ENCODE measurements at places on chromosomes 7 and 10.

GRCh38 chr7:91310830-91311460 is 46.7 kb downstream of the FZD1 start:
- DNase-seq: no peak
- no peak overlapping the region for H3K4me3 ChIP-seq
- H3K36me3 ChIP-seq: no peaks in the 10 kb centered on the region
- no peak overlapping the region for H3K27ac ChIP-seq
- H3K27me3 ChIP-seq: no peaks in the 10 kb centered on the region

DNA sequence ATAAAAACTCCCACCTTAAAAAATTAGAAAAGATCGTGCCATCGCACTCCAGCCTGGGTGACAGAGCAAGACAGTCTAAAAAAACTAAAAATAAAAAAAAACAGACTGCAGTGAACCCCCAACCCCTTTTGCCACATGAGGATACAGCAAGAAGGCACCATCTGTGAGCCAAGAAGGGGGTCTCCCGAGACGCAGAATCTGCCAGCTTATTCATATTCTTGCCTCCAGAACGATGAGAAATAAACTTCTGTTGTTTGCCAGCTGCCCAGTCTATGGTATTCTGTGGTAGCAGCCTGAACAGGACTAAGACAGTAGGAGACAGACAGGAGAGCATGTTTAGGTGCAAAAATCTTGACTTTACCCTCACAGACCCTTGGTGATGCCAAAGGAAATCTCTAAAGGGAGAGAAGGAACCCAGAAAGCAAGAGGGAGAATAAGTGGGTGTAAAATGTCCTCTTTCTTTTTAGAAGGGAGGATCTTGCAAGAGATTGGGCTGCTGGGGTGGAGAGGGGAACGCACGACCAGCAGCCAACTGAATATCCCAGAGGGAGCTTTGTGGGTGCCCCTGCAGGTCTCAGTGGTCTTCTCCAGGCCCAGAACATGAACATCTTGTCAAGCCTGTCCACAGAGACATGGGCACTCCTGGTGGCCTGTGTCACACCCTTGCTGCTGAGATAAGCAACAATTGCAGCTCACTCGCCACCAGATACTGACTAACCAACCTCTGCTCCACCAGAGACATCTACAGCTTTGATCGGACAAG is 400.7 kb upstream of the FOXK1 start:
- H3K4me3 ChIP-seq: no peak overlapping the region
- no peaks in the 10 kb centered on the region for H3K4me1 ChIP-seq

DNA sequence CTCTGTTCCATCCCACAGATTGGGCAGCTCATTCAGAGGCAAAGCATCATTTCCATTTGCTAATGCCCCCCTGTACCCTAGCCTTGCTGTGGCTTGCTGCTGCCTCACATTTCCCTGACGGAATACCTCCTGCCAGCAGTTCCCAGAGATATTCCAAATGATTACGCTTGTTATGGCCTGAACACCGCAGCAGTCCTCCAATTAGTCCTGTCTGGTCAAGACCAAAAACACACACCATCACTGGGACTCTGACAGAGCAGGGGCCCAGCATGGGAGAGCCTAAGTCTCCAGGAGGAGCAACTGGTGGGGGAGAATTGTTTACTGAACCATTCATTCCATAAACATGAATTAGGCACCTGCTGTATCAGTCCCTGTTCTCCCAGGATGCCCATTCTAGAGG is 6.1 kb downstream of the OGDHL start:
- no peak overlapping the region for H3K27ac ChIP-seq
- H3K27me3 ChIP-seq: peaks cover 43% of the 10 kb centered on the region
- H3K4me3 ChIP-seq: no peak overlapping the region
- no peaks in the 10 kb centered on the region for H3K4me1 ChIP-seq
- no peak for DNase-seq
- H3K36me3 ChIP-seq: no peaks in the 10 kb centered on the region

- H3K27me3 ChIP-seq: peaks cover 9% of the 10 kb centered on the region
- no peak for DNase-seq
- H3K4me1 ChIP-seq: no peaks in the 10 kb centered on the region
- no peaks in the 10 kb centered on the region for H3K36me3 ChIP-seq
Observed at GRCh38 chr10:124012583-124012982, 80.8 kb downstream of the CHST15 start.

DNA sequence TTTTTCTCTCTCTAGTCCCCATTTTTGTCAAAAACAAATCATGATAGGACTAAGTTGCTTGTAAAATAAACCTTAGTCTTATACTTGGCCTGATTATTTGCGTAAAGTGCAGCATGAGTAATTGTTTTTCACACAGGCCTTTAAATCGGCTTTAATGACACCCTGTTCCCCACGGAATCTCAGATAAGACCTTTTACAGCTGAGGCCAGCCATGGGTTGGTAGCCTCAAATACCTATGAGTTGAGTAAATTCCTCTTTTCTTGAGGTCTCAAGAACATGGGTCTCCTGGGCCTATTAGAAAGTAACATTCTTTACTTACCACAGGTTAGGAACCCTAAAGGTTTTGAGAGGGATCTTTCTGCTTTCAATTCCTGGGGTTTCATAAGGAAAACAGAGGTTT is 761.0 kb upstream of the PHF14 start:
- no peak for DNase-seq
- H3K4me1 ChIP-seq: no peaks in the 10 kb centered on the region
- H3K4me3 ChIP-seq: no peak overlapping the region
- H3K36me3 ChIP-seq: no peaks in the 10 kb centered on the region
- no peak overlapping the region for H3K27ac ChIP-seq
- no peaks in the 10 kb centered on the region for H3K27me3 ChIP-seq

GRCh38 chr10:27948186-27948585 is 50.7 kb downstream of the ODAD2 start:
- H3K4me3 ChIP-seq: no peak overlapping the region
- no peaks in the 10 kb centered on the region for H3K4me1 ChIP-seq
- DNase-seq: no peak

DNA sequence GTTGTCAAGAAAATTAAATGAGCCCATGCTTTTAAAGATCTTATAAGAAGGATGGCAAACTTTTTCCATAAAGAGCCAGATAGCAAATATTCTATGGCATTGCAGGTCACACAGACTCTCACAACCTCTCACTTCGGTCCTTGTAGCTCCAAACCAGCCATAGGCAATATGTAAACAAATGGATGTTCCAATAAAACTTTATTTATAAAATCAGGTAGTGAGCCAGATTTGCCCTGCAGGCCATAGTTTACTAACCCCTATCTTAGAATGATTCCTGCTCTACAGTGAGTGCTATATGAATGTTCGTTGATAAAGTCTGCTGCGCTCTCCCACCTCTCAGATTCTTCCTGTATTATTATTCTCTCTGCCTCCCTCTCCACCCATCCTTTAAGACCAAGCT is 177.7 kb downstream of the KCNMA1 start:
- H3K36me3 ChIP-seq: no peaks in the 10 kb centered on the region
- no peak for DNase-seq
- no peaks in the 10 kb centered on the region for H3K4me1 ChIP-seq
